HL-60 (cell line): ENCODE measurements at places on chromosomes 4 and X.

DNA sequence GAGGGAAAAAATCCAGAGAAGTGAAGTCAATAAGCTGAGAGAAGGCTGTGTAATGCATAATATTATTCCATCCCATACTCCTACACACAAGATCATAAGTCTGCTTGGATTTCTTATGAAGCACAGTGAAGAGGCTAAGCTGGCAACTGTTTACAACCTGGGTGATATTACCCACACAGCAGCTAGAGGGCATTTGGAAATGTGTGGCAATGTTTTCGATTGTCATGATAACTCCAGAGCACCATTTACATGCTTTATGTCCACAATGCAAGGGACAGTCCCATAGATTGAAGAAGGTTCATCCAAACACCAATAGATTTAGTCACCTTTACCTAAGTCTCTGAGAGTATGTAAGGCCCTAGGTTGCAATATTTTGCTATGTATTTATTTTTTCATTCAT lies 412.2 kb downstream of the PPP3CA start:
- no peak for DNase-seq

GRCh38 chr4:187726485-187726884 lies 269.1 kb upstream of the ZFP42 start:
- DNase-seq: no peak

GRCh38 chr4:115711575-115711974 lies 598.2 kb upstream of the NDST4 start:
- DNase-seq: no peak

DNA sequence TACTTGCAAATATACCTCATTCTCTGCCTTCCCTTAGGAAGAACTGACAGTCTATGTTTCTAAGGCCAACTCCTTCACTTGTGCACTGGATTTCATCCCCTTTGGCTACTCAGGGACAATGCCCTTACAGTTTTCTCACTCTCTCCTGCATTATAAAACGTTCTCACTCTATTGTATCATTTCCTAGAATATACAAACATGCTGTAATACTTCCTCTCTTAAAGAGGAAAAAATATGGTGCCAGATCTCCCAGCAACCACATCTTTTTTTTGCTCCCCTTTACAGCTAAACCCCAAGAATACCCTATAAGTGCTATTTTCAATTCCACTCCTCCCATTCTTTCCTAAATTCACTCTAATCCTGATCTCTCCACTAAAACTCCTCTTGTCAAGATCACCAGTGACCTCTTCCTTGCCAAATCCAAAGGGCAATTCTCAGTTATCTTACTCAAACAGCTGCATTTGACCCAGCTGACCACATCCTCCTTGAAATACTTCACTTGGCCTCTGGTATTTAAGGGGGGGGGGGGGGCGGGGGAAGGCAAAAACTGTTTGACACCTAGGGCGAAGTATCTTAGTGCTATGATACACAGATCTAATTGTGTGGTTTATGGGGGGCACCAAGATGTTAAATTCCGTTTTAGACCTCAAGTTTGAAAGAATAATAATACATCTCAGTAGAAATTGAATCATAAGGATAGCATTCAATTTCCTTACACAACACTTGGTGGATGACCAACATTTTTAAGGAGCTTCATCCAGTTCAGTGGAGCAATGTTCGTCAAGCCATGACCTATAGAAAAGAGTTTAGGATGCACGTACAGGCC lies 1.6 kb downstream of the RCHY1 start:
- peak; percentile 61 for DNase-seq

GRCh38 chrX:136148391-136148790 lies 1.1 kb downstream of the FHL1 start:
- DNase-seq: no peak

DNA sequence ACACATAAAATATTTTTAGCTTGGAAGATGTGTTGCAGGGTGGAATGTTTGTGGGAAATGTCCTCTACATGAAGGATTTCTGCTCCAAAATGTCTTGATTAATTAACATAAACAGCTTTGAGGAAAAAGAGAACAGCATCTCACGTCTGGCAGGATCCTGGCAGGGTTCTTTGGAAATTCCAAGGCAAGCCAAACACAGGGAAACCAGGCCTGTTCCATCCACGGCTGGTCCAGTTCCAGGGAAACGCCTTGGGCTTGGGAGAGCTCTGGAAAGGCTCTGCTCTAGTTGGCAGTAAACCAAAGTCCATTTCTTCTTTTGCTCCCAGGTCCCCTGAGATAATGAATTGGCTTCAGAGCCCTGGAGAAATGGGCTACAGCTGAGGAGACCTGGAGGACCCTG lies 42.4 kb upstream of the GAB1 start:
- no peak for DNase-seq

DNA sequence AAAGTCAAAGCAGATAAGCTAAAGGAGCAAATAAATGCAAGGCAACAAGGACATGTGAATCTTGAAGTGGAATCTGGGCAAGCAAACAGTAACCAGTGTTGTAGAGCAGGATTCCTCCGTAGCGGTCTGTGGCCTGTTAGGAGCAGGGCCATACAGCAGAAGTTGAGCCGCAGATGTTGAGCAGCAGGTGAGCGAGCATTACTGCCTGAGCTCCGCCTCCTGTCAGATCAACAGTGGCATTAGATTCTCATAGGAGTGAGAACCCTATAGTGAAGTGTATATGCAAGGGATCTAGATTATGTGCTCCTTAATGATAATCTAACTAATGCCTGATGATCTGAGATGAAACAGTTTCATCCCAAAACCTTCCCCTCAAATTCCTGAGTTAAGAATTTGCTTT lies 550.7 kb downstream of the ADGRL3 start:
- no peak for DNase-seq

DNA sequence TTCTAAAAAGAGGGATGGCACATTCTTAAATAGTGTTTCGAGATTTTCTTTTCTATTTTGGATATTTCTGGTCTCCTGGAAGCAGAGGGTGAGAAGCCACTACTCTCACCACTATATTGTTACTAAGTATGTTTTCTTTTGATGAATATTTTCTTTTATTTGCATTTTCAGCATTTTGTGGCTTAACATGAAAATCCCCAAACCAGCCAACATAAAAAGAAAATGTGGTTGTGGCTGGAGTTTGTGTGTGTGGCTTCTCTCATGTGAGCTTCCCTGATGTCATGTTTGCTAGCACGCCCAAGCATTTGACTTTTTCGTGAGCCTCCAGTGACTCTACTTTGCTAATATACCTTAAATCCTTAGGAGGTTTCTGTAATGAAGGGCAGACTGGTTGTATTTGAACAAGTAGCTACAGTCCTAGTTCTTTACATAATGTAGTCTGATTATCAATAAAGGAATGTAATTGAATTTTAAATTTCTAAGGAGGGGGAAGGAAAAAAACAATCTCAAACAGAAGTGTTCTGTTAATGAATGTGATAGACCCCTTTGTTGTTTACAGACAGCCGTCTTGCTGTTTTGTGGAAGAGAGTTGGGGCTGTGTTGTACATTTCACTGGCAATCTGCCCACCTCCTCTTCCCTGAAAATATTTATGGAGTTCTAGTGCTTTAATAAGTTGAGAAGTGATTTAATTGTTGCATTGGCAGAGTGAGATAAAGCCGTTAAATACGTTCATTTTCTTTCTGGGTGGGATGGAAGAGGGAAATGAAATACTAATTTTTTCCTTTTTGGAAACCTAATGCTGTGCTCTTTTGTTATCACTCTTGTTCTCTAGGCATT lies 114.6 kb downstream of the ARHGAP10 start:
- DNase-seq: no peak

DNA sequence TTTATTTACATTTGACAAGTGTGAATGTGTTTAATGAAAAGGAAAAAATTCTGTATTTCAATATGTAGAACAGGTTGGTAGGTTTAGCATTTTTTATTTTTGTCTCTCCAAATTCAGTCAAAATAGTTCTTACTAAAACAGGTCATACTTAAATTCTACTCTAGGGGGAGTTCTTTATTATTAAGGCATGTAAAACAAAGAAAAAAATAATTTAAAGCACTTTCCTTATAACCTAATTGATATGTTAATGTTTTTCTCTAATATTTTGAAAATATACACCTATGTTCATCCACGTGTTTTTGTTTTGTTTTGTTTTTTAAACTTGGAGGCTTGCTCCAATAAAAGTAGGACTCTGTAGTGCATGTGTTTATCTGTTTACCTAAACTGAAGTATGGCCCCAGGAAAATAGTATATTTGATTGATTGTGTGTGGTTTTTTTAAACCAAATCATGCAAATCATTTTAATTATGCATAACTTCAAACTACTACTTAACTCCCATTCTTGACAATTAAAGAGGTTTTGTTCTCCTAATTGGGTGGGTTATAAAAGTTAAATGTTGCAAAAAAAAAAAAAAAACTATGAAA lies 562.7 kb downstream of the RPA4 start:
- DNase-seq: no peak

DNA sequence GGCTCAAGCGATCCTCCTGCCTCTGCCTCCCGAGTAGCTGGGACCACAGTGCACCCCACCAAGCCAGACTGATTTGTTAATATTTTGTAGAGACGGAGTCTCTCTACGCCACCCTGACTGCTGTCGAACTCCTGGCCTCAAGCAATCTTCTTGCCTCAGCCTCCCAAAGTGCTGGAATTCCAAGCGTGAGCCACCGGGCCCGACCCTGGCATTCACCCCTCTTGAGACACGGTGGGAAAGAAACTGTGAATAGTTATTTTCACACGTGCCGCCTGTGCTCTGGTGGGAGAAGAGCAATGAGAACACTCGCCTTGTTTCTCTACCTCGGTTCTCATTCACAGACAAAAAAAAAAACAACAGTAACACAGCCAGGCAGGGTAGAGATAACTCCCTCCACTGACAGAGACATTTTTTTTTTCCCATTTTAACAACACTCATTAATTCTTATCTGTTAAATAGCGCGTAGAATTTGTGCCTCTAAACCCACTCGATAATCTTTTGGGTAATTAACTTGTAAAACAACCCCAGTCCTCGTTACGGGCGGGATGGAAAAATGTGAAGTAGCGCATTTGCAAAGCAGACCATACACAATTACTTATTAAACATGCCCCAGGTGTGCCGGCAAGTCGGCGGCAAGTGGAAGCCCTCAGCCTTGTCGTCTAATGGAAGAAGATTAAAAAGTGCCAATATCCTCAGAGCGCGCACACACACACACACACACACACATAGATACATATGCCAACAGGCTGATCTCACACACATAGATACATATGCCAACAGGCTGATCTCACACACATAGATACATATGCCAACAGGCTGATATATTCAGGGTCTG lies 103.3 kb downstream of the DHRSX start:
- no peak for DNase-seq

GRCh38 chrX:149699761-149700160 lies 12.1 kb upstream of the MAGEA11 start:
- peak; percentile 20 for DNase-seq

- no peak for DNase-seq
These were observed 22.2 kb downstream of the VSIG4 start for GRCh38 chrX:66017659-66018170.

GRCh38 chr4:80035336-80035735 lies 37.7 kb downstream of the ANTXR2 start:
- DNase-seq: peak; percentile 30

GRCh38 chrX:122218666-122219065 lies 965.4 kb upstream of the GRIA3 start:
- DNase-seq: no peak

GRCh38 chrX:26649534-26649933 lies 433.6 kb downstream of the MAGEB5 start:
- DNase-seq: peak; percentile 10

DNA sequence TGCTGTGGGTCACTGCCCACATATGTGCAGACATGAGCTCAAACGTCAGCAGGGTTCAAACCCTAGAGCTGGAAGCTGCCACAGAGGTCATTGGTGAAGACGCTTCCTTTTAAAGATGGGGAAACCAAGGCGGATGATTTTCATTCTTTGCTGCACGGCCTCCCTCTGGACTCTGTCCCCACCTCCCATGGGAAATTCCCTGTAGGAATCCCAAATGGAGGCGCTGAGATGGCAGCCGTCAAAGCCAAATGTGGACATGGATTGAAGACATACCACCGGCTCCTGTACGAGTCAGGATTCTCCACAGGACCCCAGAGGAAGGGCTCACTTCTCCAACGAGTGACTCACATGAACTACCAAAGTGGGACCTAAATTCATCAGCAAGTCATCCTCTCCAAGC lies 286.4 kb downstream of the CRLF2 start:
- no peak for DNase-seq

GRCh38 chr4:14025111-14025510 lies 397.6 kb upstream of the BOD1L1 start:
- DNase-seq: no peak

DNA sequence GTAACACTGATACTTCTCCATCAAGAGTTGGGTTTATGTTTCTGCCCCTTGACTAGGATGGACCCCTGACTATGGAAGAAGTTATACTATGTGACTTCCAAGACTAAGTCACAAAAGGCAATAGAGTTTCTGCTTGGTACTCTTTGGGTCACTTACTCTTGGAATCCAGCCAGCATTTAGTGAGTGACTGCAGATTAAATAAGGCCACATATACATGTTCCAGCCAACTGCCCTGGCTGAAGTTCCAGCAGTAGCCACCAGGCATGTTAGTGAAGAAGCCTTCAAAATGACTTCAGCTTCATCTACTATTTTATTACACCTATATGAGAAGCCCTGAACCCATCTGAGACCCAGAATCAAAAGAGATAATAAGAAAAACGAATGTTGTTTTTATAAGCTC lies 524.0 kb downstream of the DMD start:
- no peak for DNase-seq

DNA sequence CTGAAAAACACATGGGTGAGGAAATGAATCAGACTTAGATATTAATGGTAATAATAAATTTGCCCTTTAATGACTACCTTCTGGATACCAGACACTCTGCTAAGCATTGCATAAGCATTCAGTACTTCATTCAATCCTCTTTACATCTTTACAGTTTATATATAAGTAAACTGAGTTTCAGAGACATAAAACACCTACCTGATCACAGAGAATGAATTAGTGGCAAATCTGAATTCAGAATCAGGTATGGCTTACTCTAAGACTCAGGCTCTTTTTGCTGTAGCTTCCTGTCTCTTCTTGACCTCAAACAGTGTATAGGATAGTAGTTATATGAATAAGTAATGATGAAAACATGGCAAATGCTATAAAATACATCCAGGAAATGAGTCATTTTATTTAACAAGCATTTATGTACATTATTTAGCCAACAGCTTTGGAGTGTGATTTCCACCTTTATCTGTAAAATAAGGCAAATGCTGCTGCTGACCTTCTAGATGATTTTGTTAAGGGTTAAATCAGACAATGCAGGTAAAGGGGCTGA lies 83.9 kb downstream of the VEGFC start:
- no peak for DNase-seq

- DNase-seq: no peak
These were observed 30.8 kb downstream of the MRPL1 start for GRCh38 chr4:77893451-77893850.

DNA sequence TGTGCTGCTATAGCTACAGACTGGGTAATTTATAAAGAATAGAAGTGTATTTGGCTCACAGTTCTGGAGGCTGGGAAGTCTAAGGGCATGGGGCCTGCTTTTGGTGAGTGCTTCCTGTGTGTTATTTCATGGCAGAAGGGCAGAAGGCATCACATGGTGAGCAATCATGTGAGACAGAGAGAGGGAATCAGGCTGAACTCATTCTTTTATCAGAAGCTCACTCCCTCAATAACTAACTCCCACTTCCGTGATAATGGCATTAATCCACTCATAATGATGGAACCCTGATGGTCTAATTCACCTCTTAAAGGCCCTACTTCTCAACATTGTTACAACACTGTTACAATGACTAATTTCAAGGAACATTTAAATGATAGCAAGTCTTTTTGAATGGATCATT lies 129.4 kb downstream of the FAT4 start:
- DNase-seq: no peak
